ENCODE measurements at places on chromosomes 5 and 9.

- DNase-seq = no peak
Measured at GRCh38 chr5:20050262-20050661, 62.3 kb upstream of the CDH18 start.

DNA sequence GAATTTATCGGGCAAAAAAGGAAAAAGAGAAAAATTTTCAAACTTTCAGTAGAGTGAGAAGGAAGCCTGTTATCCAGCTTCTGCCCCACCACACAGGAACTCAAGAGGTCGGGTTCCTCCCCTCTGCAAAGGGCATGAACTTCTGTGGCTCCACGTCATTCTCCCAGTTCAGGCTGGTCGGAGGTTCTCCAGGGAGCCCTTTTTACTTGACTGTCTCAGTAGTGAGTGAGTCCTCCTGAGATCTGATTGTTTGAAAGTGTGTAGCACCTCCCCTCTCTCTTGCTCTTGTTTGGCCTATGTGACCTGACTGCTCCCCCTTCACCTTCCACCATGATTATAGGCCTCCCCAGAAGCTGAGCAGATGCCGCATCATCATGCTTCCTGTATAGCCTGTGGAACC, 9.7 kb downstream of the SPINK1 start:
- no peak for DNase-seq

DNA sequence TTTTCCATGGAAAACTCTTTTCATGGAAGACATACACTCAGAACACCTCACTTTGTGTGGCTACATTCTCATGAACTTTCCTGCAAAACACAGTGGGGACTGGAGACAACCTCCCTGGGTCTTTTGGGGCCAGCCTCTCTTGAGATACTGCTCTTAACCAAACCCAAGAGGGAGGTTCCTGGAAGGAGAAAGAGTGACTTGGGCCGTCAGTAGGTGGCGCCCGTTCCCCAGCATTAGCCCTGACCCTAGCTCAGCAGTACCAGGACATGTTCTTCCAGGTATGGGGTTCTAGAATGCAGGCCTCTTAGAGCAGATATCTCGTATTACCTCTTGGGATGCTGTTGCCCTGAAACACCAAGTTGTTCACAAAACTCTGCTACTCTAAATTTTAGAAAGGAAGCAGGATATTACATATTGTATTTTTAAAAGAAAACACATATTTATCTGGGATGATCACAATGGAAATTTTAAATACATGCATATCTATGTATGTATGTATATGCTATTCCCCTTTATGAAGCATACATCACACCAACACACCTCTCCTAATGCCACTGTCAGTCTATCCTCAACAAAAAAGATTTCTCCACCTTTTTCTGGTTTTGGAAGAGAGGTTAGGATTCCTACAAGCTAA, 15.8 kb upstream of the GLIS3 start:
- DNase-seq = peak; percentile 75

DNA sequence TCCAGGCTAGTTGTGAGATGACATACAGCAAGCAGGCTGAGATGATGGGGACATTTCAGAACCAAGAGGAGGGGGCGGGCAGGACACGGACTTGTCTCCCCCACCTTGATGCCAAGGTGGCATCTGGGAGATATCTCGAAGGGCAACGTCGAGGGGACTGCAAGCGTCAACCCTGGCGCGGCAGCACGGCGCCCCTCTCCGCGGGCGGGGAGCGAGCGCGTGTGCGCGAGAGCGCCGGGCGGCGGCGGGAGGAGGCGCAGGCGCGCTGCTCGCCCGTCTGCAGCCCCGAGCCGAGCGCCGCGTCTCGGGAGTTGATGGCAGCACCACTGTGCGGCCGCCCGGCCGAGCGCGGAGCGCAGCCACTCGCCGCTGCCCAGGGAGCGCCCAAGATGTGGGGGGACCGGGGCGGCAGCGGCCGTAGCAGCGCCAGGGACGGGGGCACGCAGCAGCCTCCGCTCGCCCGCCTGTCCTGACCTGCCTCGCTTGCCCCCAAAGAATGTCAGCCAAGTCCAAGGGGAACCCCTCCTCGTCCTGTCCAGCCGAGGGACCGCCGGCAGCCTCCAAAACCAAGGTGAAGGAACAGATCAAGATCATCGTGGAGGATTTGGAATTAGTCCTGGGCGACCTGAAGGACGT, at the start of gene PRR16:
Gene PRR16 (plus strand): TSS at position 310 of the 636 bp plus-strand sequence.
- no peak for DNase-seq

- DNase-seq = no peak
Measured at GRCh38 chr9:137433349-137433915, 7.7 kb downstream of the ENTPD8 start.

GRCh38 chr5:53109056-53109442, 508 bp downstream of the MOCS2 start:
- no peak for DNase-seq

DNA sequence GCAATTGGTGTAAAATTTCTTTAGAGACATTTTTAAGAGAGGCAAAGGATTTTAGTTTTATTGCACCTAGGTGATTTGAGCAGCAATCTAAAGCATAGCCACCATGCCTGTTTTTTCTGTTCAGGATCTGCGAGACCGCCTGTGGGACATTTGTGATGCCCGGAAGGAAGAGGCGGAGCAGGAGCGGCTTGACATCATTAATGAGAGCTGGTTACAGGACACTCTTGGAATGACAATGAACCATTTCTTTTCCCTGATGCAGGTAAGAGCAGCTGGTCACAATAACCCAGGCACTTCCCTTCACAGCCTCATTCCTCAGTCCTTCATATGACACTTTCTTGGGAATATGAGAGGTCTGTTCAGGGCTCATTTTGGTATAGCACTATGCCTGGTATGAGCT, 103.2 kb upstream of the IL7R start:
- no peak for DNase-seq

GRCh38 chr9:136541179-136541578, 4.7 kb downstream of the NOTCH1 start:
- DNase-seq = no peak

DNA sequence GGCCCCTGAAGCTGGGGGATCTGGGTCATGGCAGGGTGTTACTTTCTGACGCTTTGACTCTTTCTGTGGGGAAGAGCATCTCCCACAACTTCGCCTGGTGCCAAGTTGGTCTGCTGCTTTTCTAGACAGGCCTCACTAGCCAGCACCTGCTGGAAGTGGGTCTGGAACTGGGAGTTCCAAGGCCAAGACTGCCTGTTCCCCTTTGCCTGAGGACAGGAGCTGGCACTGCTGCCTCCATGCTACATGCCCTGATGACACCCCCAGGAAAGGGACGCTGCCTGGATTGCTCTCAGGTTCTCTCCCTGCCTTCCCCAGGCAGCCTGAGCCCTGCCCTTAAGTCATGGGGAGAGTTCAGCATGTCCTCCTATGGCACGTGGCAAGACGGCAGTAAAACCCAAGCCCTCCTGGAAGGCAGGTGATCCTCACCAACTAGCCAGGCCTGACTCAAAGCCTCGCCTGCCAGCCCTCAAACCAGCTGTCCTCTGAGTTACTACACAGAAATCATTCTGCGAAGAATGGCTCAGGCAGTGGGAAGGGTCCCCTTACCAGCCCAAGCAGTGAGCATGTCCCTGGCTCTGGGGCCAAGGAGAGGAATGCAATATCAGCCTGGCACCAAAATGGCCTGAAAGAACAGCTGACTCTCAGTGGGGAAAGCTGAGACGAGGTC, 35.8 kb downstream of the SEC61B start:
- no peak for DNase-seq

DNA sequence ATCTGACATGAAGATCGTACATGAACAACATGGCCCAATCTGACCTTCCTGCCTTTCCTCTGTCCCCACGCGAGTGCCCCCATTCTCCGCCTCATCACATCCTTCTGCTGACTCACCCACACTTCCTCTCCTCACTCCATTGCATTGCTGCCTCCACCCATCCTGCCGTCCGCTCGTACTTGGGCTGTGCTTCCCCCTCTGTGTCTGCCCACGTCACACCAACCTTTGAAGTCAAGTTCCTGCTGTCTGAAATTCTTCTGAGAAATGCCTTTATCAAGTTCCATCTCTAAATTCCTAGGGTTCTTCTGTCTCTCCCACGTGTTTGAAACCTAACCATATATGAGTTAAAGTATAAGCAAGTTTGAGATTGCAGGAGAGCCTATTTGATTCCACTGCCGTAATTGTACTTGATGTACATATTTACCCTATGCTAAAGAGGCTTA, 18.0 kb upstream of the STARD4 start:
- DNase-seq = no peak

DNA sequence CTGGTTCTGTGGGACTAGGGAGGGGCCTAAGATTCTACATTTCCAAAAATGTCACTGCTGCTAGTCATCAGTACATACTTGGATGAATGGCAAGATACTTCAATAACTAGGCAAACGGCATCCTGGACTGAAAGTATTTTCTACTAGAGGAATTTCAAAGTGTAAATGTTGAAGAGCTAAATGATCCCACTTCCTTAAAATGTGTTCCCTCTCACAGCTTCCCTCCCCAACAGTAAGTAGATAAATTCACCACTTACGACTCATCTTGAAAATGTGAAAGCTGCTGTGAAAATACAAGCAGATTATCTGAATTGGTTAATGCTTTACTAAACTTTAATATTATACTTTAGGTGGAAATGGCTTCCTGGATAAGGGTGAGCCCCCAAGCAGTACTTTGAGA, 1571.5 kb upstream of the WWC1 start:
- DNase-seq = no peak

DNA sequence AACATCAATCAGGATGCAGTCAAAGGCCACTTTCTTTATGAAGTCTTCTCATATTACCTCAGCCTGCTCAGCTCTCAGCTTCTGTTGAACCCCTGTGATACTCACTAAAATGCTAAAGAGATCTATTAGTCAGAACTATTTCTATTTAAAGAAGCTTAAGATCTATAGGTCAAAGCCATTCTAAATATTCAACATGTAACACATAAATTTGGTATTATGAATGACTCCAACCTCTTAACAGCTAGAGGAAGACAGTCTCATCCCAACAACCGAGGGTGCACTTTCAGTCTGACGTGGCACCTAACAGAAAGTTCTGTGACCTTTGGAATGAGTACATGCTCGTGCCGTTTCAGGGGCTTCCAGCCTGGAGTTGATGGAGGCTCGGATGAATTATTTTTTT, 301.5 kb upstream of the VLDLR start:
- no peak for DNase-seq

- DNase-seq = no peak
Measured at GRCh38 chr5:22465177-22465576, 388.0 kb downstream of the CDH12 start.

GRCh38 chr5:83077662-83078261, 415 bp downstream of the XRCC4 start:
- DNase-seq = no peak

- DNase-seq = no peak
Measured at GRCh38 chr9:86470326-86470725, 116.1 kb upstream of the TUT7 start.

- DNase-seq = no peak
Measured at GRCh38 chr9:27801545-27801944, 228.3 kb upstream of the C9orf72 start.

- DNase-seq = no peak
Measured at GRCh38 chr5:146624179-146624578, 108.2 kb upstream of the GPR151 start.

DNA sequence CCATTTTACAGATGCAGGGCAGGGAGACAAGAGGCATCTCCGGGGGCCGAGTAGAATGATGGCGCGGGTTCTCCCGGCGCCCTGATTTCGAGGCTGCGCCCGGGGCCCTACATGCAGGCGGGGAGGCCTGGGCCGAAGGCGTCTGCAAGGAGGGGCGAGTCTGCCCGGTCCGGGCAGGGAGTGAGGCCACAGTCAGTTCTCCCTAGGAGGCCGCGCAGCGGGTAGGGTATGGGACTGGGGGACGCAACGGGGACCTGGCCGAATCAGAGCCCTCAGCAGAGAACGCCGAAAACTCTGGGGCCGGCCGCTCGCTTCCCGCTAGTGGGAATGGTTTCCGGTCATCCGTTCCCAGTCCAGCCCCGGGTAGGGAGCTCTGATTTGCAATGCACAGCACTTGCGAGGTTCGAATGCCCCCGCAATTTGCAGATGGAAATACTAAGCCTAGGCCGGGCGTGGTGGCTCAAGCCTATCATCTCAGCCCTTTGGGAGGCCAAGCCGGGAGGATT, 6.4 kb downstream of the TLX3 start:
- no peak for DNase-seq

- no peak for DNase-seq
Measured at GRCh38 chr5:68545636-68546295, 330.2 kb downstream of the PIK3R1 start.

GRCh38 chr9:91522481-91522880, 98.8 kb upstream of the NFIL3 start:
- no peak for DNase-seq

- DNase-seq = no peak
Measured at GRCh38 chr5:175306381-175306780, 137.6 kb downstream of the DRD1 start.

GRCh38 chr5:32598260-32598937, 13.0 kb downstream of the SUB1 start:
- no peak for DNase-seq

DNA sequence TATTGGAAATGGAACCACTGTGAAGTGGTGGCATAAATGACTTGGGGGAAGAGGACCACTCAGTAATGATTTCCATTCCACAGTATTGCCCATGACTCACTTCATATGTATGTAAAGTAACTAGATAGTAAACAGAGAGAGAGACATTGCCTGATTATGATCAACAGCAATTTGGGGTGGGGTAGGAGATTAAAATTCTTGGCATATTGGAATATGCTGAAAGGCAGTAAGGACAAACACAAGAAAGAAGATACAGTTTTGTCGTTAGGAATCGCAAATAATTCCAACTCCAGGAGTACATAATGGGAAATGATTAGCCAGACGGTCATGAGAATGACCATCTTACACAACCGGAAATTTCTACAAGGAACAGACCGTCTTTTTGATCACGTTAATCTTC, 1.5 kb upstream of the HMGCS1 start:
- DNase-seq = no peak

GRCh38 chr5:93192087-93192486, 388.9 kb downstream of the NR2F1-AS1 start:
- DNase-seq = no peak

- no peak for DNase-seq
Measured at GRCh38 chr9:114140850-114141249, 14.5 kb upstream of the COL27A1 start.

GRCh38 chr5:132234684-132235062, 7.0 kb upstream of the P4HA2 start:
- DNase-seq = no peak

DNA sequence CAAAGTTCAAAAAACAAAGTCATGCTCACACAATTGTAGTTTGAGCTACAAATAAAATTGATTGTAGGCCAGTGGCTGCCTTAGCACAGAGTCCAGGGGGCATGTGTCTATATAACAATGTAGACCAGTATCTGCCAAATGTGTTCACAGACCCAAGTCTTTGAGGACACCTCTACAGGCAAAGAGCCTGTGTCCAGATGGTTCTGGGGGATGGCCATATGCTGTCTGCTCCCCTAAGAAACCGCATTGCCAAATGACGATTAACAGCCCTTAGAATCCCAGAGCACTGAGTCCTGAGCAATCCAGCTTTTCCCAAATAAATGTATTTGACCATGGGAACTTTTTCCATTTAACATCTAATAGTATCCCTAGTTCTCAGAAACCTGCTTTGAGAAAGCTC, 169.6 kb downstream of the ADCY2 start:
- DNase-seq = no peak
